ENCODE measurements at places on chromosomes 12 and 14. TPM values are rescaled to one million over a fixed set of nuclear protein-coding genes. Genes with fewer than 3 reads are reported as not detected.

The LALBA gene
- total RNA-seq, result not detected

The EID3 gene
- 18.7 TPM for total RNA-seq

The SCN8A gene
- total RNA-seq, result 0.47 TPM

The TPPP2 gene
- not detected for total RNA-seq

The SLC22A17 gene
- total RNA-seq, result 22.7 TPM

The P2RX2 gene
- total RNA-seq, result 2.7 TPM

GRCh38 chr12:948238-948637 lies 1.3 kb downstream of the RAD52 start:
- no peak for ATAC-seq

DNA sequence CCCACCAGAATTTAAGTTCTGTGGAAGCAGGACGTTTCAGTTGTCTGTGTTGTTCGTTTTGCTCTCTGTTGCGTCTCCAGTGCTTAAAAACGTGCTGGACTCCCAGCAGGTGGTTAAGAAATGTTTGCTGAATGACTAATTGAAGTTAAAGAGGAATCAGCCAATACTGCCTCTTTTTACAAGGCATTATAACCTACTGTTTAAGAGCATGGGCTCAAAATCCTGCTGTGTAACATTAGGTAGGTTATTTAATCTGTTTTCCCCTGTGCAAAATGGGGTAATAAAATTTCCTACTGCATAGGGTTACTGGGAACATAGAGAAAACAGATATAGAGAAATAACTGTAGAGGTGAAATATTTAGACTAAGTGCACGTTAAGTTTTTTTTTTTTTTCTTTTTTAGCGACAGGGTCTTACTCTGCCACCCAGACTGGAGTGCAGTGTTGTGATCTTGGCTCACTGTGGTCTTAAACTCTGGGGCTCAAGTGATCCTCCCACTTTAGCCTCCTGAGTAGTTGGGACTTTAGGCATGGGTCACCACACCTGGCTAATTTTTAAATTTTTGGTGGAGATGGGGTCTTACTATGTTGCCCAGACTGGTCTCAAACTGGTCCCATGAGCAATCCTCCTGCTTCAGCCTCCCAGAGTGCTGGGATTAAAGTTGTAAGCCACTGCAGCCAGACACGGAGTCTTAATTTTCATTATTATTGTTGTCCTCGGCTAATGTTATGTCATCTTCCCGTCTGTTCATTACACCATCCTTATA lies 139.4 kb upstream of the PRICKLE1 start:
- no peak for ATAC-seq

- ATAC-seq, result no peak
Observed at GRCh38 chr12:68259318-68259940, 6.0 kb upstream of the IL22 start.

GRCh38 chr12:105977236-105977635 lies 161.5 kb downstream of the NUAK1 start:
- ATAC-seq, result no peak

- no peak for ATAC-seq
Observed at GRCh38 chr12:41627476-41627875, 439.4 kb downstream of the PDZRN4 start.

DNA sequence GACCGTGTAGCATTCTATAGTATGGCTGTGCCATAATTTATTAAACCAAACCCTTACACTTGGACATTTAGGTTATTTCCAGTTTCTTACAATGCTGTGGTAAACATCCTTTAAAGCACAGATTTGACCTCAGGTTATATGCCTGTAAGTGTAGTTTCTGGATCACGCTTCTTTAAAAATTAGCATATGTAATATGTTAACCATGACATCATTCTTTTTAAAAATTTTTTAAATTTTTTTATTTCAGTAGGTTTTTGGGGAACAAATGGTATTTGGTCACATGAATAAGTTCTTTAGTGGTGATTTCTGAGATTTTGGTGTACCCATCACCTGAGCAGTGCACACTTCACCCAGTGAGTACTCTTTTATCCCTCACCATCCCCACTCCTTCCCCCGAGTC lies 18.3 kb downstream of the SAMD4A start:
- ATAC-seq, result no peak

DNA sequence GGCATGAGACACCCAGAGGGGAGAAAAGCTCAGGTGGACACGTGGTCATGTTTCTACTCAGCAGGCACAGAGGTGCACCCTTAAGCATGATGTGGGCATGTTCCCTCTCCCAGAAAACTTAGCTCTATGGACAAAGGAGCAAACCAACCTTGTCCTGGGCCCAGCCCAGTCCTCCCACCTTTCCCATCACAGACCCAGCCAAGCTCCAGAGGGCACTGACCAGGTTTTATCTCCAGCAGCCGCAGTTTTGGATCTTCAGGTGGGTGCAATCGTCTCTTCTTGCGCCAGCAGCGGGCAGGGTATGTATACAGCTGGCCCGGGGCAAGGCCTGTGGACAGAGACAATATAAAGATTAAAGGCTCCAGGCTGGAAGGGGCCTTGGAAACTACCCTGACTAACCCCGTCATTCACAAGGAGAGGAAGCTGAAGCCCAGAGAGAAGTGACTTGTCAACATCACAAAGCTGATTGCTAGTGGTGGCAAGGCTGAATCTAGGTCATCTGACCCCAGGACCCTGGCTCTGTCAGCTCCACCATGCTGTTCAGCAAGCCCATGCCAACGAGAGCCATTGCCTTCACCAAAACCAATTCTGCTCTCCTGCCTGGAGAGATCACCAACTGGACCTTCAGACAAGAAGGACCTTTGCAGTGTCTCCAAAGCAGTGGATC lies 140.7 kb downstream of the DPF3 start:
- no peak for ATAC-seq

DNA sequence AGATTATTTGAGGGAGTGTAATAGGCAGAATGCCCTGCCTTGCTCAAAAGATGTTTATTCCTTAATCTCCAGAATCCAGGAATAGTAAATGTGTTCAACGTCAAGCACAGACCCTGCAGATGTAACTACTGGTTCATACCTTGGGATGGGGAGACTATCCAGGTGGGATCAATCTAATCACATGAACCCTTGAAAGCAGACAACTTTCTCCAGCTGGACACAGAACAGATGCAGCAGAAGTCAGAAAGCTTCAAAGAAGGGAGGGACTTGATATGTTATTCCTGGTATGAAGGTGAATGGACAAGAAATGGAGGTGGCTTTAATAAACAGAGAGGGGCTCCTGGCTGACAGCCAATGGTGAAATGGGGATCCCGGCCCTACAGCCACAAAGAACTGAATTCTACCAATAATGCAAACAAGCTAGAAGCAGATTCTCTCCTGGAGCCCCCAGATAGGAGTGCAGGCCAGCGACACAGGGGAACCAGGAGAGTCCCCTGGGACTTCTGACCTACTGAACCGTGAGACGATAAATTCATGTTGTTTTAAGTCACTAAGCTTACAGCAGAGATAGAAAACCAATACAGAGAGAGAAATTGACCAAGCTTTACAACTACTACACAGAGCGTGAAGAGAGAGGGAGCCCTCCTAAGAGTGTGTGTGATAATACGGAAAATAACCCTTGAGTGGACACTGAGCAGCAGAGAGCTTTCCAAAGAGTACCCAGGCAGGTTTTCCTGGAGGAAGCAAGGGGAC lies 133.5 kb upstream of the TMEM132C start:
- no peak for ATAC-seq

GRCh38 chr14:76812093-76812421 lies 625 bp downstream of the ANGEL1 start:
- peak; percentile 5 for ATAC-seq

DNA sequence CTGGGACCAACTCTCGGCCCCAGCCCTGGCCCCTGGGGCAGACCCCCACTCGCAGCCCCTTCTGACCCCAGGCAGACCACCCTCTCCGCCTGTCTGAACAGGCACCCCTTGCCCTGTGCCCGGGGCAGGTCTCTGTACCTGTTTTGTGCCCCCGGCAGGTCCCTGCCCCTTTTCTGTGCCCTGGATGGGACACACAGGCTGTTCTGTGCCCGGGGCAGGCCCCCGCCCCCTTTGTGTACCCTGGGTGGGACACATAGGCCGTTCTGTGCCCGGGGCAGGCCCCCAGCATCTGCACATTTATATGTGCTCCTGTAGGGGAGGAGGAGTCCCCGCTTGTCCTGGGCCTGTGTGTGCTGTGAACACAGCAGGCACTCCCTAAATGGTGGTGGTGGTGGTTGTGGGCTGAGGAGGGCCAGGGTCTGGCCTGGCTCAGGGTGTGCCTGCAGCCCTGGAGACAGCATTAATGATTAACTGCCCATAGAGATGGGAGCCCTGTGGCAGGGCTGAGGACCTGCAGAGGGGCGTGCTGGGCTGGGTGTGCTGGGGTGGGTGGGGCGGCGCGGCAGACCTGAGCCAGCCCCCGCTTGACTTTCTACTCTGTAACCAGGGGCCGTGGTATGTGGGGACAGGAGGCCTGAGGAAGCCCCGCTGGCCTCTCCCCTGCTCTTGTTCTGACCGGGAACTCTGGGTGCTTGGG lies 3.7 kb downstream of the FBRSL1 start:
- no peak for ATAC-seq

DNA sequence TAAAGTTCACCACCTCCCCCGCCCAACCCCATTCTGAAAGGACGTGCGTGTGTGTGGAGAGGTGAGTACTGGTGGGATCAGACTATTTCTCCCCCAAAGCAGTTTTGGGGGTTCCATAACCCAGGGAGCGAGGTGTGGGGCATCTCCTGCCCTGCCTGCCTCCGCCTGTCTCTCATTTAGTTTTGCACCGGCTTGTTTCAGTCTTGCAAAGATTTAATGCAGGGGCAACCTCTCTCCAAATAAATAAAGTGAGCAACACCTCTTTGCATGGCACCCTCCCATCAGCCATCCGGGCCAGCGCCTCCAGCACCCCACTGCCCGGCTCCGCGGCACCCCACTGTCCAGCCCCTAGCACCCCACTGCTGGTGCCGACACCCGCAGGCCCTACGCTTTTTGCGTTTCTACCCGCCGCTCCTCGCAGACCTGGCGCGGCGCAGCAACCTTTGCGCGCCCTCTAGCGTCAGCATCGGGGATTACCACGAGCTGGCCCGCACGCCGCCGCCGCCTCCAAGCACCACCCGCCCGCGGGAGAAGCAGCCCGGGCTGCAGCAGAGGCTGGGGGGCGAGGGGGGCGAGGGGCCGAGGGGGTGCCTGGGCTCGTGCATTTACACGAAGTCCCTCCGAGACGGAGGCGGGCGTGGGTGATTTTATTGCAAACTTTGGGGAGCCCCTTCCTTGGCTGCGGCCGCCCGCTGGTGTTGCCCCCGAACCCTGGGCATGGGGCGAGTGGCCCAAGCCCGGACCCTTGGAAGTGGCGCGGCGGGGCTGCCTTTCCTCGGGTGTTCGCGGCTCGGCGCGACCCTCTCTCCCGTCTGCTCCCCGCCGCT lies 55.8 kb upstream of the VRK1 start:
- ATAC-seq, result peak; percentile 70

DNA sequence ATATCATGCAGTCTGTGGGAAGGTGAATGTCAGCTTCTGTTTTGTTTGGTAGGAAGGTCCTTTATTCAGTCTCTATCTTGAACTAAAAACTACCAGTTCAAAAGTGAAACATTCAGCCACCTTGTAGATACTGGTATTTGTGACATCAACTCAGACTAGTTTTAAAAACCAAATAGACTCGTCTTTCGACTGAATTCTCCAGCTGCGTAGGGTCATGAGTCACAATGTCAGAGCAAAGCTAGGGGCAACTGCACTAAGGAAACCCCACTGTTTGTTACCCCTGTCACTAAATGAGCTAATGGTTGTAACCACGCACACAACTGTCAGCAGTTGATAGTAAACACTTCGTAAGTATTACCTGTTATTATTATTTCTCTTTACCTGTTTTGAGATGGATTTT lies 144.6 kb downstream of the PRIMA1 start:
- ATAC-seq, result no peak

DNA sequence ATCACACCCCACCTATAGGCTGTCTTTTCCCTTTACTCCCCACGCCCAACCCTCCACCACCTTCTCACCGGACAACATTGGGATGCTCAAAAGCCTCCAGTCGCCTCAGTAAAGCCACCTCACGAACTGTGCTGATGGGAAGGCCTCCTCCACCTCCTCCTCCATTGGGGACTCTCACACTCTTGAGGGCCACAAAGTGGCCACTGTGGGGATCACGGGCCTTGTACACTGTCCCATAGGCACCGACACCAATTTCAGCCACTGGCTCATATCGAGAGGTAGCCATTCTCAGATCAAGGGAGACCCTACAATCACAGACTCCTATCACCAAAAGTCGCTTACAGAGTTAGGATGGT lies 700 bp downstream of the CDK4 start:
- ATAC-seq, result no peak

DNA sequence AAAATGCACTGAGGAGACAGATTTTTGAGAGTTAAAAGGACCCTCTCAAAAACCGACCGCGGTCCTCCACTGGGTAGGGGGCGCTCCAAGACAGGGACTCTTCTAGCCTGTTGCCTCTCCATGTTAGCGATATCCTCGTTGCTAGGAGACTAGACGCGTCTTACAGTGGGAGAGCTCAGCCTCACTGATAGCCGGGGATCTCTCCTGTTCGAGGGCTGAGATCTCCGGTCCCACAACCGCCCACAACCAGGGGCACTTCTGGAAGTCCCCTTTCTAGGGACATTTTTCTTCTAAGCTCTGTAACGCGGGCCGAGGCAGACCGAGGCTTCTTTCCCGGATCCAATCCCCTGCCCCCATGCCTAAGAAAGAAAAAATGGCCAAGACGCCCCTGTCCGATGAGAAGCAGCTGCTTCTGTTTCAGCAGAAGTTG lies 21.3 kb downstream of the FKBP11 start:
- ATAC-seq, result peak; percentile 73

DNA sequence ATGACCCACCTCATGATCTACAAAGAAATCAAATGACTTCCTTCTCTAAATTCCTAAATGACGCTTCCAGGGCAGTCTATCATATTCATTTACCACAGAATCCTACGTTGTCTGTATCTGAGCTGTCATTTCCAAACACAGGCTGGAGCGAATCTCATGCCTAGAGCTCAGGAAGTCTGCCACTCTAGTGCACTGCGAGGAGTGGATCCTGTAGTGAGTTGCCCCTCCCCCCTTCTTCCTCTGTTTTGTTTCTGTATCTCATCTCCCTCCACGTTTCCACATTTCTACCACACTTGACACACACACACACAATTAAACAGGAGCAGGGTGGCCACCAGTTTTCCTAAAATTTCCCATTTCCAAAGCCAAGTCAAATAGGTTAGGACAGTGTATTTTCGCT lies 415.4 kb upstream of the PRICKLE1 start:
- ATAC-seq, result no peak

- no peak for ATAC-seq
Observed at GRCh38 chr14:33232031-33232430, 293.4 kb downstream of the NPAS3 start.
